Immature natural killer cell (primary cell): ENCODE measurements at places on chromosomes 2 and 18. TPM values are rescaled to one million over a fixed set of nuclear protein-coding genes. Genes with fewer than 3 reads are reported as not detected.

GPBAR1 gene
- 0.22 TPM for polyA plus RNA-seq

DNA sequence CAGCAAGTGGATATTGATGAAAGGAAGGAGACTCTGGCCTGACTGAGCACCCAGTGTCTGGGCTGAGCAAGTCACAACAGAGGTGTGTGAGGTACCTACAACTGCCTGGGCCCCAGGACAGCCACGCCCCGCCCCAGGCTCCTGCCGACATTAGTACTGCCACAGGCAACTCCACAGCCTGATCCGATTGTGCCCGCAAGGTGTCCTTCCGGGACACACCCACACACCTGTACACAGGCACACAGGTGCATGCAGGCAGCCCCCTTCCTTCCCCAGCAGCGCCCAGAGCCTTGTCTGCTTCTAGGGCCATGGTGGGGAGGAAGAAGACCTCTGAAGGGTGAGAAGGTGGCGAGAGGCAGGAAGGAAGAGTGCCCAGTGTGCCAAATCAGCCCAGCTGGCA is 83.6 kb downstream of the TNS1 start:
- no peak for DNase-seq
- no peak overlapping the region for H3K4me3 ChIP-seq
- H3K36me3 ChIP-seq = no peaks in the 10 kb centered on the region
- H3K27ac ChIP-seq = no peak overlapping the region
- no peaks in the 10 kb centered on the region for H3K27me3 ChIP-seq

DNA sequence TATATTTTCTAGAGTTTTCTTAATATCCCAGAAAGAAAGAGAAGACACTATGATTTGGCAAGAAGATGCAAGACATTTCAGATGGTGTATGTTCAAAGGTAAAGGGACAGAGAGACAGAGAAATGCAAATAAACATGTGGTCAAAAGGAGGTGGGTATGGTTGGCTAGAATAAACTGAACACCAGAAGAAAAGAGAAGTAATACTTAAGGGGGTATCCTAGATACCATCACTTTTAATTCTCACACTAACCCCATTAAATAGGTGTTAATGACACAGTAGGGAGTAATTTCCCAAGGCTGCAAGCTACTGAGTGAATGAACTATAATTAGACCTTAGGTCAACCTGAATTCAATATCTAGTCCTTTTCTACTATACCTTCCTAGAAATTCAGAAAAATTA is 111.2 kb upstream of the CD226 start:
- no peaks in the 10 kb centered on the region for H3K27me3 ChIP-seq
- H3K36me3 ChIP-seq = peaks cover 28% of the 10 kb centered on the region
- DNase-seq = no peak
- no peak overlapping the region for H3K27ac ChIP-seq
- no peaks in the 10 kb centered on the region for H3K4me1 ChIP-seq
- H3K4me3 ChIP-seq = no peak overlapping the region

DNA sequence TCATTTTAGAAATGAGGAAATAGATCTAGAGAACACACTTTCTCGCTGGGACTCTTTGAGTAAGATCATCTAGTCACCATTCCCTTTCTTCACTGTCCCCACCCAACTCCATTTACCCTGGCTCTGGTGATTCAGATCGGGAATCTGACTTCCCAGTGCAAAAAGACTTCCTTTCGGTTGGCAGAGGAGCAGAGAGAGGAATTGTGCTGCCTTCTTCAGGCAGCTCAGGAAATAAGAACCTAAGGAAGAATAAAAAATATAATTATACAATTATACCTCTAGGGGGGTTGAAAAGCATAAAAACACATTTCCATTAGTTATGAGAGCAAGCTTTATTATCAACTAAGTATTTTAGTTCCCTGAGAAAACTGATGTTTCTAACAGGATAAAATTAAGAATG is 9.3 kb upstream of the MPP4 start:
- H3K27ac ChIP-seq = no peak overlapping the region
- H3K27me3 ChIP-seq = no peaks in the 10 kb centered on the region
- peaks cover 3% of the 10 kb centered on the region for H3K4me1 ChIP-seq
- no peak for DNase-seq
- H3K36me3 ChIP-seq = peaks cover 52% of the 10 kb centered on the region
- H3K4me3 ChIP-seq = no peak overlapping the region

GRCh38 chr2:109611467-109612095 is 2.2 kb downstream of the SEPTIN10 start:
- no peak overlapping the region for H3K4me3 ChIP-seq
- H3K27ac ChIP-seq = no peak overlapping the region
- peaks cover 19% of the 10 kb centered on the region for H3K4me1 ChIP-seq
- H3K36me3 ChIP-seq = no peaks in the 10 kb centered on the region

DUSP11 gene
- 52.2 TPM for polyA plus RNA-seq

DNA sequence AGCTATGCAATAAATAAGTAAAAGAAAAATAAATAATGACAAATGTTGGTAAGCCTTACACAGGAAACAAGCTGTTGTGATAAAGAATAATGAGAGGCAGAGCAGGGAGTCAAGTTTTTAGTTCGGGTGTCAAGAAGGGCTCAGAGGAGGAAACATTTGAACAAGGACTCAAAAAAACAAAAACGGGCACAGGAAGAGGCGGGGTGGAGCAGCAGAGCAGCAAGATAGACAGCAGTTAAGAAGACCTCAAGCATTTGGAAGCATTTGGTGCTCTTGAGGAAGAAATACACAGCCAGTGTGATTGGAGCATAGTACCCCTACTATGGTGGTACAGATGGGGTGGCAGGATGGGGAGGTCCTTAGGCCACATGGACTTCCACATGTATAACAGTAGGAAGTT is 2.8 kb downstream of the TMEM169 start:
- H3K27me3 ChIP-seq = peaks cover 7% of the 10 kb centered on the region
- H3K27ac ChIP-seq = peak overlapping the region; percentile 92
- H3K4me3 ChIP-seq = peak overlapping the region; percentile 57
- H3K36me3 ChIP-seq = no peaks in the 10 kb centered on the region
- H3K4me1 ChIP-seq = peaks cover 61% of the 10 kb centered on the region

ITGA6 gene
- 39.9 TPM for polyA plus RNA-seq

- no peak overlapping the region for H3K4me3 ChIP-seq
- peaks cover 11% of the 10 kb centered on the region for H3K27me3 ChIP-seq
- H3K4me1 ChIP-seq = peaks cover 4% of the 10 kb centered on the region
- H3K36me3 ChIP-seq = no peaks in the 10 kb centered on the region
Observed at GRCh38 chr18:37572736-37573135, 7.1 kb upstream of the CELF4 start.

DNA sequence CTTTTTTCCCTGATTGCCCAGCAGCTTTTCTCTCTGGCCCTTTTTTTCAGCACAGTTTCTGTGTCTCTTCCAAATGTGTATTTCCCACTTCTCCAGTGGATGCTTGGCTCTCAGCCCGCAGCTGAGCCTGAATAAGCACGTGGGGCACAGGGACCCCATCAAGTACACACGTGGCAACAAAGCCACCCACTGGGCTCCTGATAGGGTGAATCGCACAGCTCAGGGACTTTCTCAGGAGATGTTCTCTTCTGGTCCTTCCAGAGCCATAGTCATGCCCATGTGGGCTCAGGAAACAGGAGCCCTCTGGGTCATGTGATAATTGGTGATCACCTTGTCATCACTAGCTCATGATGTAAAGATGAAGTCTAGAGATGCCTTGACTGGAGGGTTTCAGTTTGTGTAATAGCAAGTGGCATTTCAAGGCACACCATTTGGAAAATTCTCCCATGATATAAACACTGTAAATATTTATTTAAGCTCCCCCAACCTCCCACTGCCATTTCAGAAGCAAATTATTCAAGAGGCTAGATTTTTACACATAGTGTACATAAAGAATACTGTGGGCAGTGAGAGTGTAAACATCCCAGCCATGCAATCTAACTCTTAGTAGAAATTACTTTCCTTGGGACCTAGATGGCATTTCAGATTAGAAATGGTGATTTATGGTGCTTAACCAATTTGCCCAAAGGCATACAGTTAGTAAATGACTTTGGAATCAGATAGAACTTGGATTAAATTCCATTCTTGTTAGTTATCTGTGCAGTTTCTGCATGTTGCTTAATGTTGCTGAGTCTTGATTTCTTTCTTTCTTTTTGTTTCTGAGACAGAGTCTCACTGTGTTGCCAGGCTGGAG is 597.5 kb downstream of the SLC4A3 start:
- no peaks in the 10 kb centered on the region for H3K4me1 ChIP-seq
- H3K27ac ChIP-seq = no peak overlapping the region
- no peaks in the 10 kb centered on the region for H3K36me3 ChIP-seq
- no peak overlapping the region for H3K4me3 ChIP-seq
- no peak for DNase-seq

CPS1 gene
- not detected for polyA plus RNA-seq

NEU4 gene
- not detected for polyA plus RNA-seq

- no peaks in the 10 kb centered on the region for H3K36me3 ChIP-seq
- no peak for DNase-seq
- H3K27ac ChIP-seq = no peak overlapping the region
- peaks cover 11% of the 10 kb centered on the region for H3K27me3 ChIP-seq
- no peaks in the 10 kb centered on the region for H3K4me1 ChIP-seq
Observed at GRCh38 chr2:196409376-196409775, 230.1 kb upstream of the CCDC150 start.

UGT1A3 gene
- polyA plus RNA-seq = not detected

GRCh38 chr18:78731016-78731397 is 248.6 kb upstream of the SALL3 start:
- H3K4me1 ChIP-seq = no peaks in the 10 kb centered on the region
- H3K36me3 ChIP-seq = no peaks in the 10 kb centered on the region
- H3K4me3 ChIP-seq = no peak overlapping the region
- no peak overlapping the region for H3K27ac ChIP-seq
- no peak for DNase-seq

- DNase-seq = no peak
- H3K4me3 ChIP-seq = no peak overlapping the region
- H3K4me1 ChIP-seq = no peaks in the 10 kb centered on the region
- H3K36me3 ChIP-seq = no peaks in the 10 kb centered on the region
- H3K27me3 ChIP-seq = peaks cover 3% of the 10 kb centered on the region
Observed at GRCh38 chr2:170886386-170886785, 42.7 kb upstream of the GORASP2 start.

DNA sequence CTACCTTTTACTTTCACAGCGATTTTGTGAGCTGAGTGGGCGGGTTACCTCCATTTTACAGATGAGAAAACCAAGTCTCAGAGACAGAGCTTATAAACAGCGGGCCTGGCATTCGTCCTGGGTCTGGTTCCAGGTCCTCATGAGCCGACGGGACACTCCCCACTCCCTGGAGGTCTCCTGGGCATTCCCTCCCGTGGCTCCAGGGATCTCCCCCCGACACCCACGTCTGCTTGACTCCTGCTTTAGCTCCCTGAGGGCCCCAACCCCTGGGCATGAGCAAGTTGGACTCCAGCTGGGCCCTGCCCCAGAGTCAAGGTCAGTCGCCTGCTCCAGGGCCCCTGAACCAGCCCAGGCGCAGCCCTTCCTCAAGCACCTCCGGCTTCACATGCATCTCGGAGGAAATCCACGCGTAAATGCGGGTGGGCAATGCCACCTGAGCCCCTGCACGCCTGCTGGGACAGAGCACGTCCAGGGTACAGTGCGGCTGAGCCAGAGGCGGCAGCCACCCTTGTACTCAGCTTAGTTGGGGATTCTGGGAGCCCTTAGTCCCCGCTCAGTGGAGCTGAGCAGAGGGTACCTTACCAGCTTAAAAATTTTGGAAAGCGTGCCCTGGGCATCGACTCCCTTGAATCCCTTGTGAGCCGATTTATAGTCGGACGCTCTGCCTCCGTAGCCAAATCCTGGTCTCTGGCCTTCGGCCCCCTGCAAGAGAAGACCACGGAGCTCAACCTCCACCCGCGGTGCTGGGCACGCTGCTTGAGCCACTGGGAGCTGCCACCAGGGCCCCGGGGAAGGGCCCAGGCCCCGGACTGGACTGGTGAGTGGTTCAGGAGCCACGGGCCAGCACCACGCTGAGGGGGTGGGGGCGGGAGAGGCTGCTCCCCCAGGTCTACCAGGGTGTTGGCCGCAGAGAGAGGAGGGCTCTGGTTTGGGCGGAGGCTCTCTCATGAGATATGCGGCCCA is 148.1 kb downstream of the MBP start:
- H3K27ac ChIP-seq = no peak overlapping the region
- no peak overlapping the region for H3K4me3 ChIP-seq
- peaks cover 8% of the 10 kb centered on the region for H3K4me1 ChIP-seq
- peaks cover 4% of the 10 kb centered on the region for H3K27me3 ChIP-seq
- DNase-seq = no peak

- H3K36me3 ChIP-seq = no peaks in the 10 kb centered on the region
- no peak overlapping the region for H3K4me3 ChIP-seq
- no peaks in the 10 kb centered on the region for H3K4me1 ChIP-seq
- H3K27ac ChIP-seq = no peak overlapping the region
Observed at GRCh38 chr2:105571445-105571987, 172.7 kb upstream of the FHL2 start.

DNA sequence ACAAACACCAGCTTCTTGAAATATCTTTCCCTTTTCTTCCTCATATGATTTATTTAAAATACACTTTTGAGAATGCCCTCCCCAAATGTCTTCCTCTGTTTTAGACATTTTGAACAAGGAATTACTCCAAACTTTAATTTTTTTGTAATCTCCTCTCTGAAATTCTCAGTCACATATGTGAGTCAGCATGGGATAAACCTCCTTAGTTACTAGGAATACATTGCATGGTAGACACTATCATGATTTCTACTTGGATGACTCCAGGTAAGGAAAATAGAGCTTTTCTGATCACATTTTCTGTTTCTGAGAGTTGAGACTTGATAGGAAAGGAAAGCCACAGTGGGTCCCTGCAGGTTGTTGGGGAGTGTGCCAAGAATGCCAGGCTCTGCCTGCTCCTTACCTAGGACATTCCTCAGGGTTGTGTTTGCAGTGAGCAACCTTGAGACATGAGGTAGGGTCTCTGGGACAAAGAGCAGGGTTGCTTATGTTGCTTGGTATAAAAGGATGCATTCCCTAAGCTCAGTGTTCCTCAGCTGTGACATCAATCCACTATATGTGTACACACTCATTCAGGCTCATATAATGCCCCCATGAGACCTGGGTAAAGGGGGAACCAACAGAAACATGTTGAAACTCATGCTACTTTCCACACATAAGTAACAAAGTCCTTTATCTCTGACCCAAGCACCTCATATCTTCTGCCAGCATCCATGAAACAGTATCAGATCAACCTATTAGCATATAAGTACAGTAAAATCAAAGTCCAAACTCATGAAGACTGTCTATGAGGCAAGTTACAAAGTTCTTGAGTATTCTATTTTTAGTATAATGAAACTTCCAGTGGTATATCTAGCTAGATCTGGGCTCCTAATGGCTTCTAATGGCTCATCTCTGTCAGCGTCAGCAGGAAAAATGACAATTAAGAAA is 112.8 kb upstream of the SCN1A start:
- no peak for DNase-seq
- H3K4me3 ChIP-seq = no peak overlapping the region
- H3K27ac ChIP-seq = no peak overlapping the region

DNA sequence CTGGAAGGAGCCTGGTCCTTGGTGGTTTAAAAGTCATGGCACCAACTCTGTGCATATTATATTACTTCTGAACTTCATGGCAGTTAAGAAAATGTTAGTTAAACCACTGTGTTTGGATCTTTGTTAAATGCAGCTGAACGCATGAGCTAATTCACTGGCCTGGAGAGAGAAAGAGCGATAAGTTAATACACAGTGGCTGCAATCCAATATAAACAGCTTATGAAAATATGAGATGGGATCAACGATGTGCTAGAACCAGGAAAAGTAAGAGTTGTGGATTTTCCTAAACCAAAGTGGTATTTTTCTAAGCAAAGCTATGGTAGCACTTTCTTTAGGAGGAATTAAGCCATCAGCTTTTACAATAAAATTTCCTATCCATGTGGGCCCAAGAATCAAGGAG is 326.7 kb downstream of the MTX2 start:
- DNase-seq = no peak
- H3K4me1 ChIP-seq = no peaks in the 10 kb centered on the region
- no peak overlapping the region for H3K27ac ChIP-seq
- H3K27me3 ChIP-seq = peaks cover 10% of the 10 kb centered on the region
